ENCODE measurements at places on chromosomes 11 and 22.

DNA sequence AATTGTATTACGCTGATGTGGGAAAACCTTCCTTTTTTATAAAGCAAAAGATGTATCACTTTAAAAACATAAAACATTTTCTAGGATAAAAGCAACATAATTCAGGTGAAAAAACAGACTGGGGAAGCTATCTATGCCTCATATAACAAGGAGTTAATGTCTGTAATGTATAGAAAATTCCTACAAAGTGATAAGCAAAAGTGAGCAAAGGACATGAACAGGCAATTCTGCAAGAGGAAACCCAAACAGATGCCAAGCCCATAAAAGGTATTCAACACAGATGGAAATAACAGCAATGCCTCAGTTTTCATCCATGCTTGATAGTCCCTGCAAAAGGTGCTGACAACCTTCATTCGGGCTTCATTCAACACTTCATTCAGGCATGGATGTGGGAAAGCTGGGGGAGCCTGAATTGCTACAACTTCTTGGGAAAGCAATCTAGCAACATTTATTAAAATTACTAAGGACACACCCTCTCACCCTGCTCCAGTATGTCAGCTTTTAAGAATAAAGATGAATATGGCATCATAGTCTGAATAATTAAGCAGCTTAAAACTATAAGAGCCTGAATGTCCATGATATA lies 39.3 kb downstream of the KCNQ1OT1 start:
- no peak for DNase-seq

DNA sequence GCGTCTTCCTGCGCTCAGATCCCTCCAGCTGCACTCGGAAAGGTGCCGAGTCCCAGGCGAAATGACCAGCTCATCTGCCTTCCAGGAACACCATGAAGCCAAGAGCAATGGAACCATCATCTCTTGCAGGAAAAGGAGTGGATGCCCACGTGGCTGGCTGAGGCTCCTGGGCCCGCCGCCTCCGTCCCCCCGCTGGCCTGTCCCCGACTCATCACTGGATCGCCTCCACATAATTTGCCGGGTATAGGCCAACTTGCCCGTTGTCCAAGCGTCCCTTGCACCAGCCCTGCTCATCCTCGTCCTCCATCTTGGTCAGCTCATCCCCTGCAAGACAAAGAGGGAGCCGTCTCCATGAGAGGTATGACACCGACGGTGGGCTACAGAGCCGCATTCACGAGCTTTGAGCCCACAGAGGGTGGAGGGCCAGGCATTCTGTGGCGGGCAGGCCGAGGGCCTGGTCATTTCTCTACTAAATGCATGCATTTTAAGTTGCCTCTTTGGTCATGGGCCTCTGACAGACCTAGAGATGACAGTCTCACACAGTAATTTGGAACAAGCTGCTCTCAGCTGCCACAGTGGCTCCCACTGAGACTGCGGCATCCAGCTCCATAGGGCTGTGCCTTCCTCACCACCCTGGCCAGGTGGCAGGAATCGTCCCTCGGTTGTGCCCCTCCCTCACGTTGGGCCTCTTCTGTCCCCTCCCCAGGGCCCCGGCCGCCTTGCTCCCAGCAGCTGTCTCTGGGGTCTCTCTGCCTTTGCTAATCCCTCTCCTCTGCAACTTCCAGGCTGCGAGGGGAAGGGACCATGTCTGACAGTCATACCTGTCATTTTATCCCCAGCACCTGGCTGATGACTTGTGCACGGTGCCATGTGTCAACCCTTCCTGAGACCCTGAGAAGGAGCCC lies 14.3 kb upstream of the ARFGAP3 start:
- DNase-seq, result no peak

- no peak for DNase-seq
Measured at GRCh38 chr11:102589047-102589459, 36.1 kb downstream of the MMP20 start.

DNA sequence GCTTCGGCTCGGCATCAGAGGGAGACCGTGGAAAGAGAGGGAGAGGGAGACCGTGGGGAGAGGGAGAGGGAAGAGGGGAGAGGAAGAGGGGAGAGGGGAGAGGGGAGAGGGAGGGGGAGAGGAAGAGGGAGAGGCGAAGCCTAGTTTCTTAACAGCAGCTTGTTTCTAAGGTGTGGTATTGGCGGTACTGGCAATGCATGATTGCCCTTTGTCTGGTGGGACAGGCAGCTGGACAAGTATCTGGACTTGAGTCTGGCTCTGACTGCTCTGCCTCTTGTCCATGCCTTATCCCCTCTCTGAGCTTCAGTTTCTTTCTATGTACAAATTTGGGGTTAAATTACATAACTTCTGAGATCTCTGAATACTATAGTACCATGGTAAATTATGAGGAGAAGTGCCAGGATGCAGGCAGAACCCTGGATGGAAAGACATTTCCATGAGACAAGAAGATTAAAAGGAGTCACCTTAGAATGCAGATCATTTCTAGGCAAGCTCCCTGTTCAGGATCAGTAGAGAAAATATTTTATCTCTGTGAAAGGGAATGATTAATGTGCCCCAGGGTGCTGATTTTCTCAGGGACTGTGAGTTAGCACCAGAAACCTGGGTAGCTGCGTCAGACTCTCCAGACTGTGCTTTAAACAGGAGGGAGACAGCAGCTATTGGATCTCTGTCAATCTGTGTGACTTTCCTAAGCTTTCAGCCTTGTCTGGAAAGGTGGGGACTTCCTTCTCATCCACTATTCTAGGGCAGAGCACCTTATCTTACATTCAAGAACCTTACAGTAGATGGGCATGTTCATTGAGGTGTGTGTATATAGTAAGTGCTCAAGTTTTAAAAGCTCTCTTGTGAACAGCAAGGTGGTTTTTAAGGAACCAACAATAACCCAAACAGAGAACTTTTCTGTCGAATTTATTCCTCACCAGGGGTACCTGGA lies 31.9 kb upstream of the CCDC90B start:
- DNase-seq, result no peak

- DNase-seq, result no peak
Measured at GRCh38 chr11:16301462-16301861, 54.9 kb downstream of the SOX6 start.

DNA sequence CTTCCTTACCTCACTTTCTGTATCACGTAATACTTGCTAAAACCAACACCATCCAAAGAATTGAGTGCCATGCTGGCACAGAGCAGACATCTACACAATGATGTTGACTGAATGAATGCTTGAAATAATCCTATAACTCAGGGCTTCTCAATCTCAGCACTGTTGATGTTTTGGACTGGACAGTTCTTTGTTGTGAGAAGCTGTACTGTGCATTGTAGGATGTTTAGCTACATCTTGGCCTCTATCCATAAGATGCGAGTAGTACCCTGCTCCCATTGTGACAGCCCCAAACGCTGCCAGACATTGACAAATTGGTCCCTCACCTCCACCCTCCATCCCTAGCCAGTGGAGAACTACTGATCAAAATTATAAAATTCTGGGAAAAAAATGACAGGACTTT lies 153.4 kb downstream of the NAV2 start:
- no peak for DNase-seq

DNA sequence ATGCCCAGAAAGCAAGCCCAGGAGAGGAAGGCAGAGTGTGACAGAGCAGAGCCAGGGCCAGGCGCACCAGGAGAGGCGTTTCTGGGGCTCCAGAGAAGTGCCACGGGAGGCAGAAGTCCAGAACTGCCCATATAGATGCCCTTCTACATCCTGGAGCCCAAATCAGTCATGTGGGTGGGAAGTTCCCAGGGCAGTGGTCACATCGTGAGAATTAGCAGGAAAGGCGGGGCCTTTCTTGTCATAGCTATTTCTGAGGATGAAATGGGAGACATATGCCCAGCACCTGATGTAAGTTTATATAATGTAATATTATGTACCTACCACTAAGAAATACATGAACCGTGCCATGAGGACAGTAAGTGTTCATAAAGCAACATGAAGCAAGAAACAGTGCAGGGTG lies 13.1 kb downstream of the ZDHHC24 start:
- DNase-seq, result no peak

DNA sequence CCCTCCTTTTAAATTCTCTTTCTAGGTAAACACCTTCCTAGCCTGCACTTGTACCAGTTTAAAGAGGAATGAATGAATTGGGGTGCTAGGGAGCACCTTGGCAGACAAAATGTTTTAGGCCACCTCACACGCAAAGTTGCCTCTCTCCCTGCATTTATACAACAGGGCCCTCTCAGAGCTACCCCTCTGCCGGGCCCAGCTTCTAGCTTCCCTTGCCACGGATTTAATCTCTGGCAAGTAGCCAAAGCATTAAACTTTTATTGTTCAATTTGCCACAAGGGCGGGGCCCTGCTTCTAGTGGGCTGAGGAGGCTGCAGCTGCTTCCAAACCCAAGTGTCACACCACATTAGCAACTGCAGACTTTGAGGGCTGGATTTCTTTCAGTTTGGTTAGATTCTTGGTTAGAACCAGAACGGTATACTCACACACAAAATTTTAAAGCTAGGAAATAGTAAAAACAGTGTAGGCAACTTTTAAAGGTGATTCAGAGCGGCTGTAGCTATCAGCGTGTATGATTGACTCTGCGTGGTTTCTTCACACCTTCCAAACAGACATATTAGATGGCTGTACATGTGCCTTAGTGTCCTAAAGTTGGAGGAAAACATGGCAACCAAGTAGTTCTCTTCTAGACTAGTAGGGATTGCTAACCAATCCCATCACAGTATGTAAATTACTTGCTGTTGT lies 6.5 kb downstream of the KREMEN1 start:
- no peak for DNase-seq

GRCh38 chr11:80346353-80347059 lies 905.7 kb upstream of the TENM4 start:
- no peak for DNase-seq

DNA sequence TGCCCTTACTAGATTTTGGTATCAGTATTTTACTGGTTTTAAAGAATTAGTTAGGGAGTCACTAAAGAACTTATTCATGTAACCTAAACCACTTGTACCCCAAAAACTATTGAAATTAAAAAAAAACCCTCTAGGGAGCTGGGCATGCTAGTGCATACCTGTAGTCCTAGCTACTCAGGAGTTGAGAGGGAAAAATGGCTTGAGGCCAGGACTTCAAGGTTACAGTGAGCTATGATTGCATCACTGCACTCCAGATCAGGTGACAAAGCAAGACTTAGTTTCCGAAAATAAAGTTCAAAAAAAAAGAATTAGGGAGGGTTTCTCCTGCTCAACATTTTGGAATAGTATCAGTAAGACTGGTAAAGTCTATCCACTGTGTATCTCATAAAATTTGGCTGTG lies 364.4 kb upstream of the LUZP2 start:
- DNase-seq, result no peak

GRCh38 chr22:26322179-26322905 lies 106.7 kb upstream of the ASPHD2 start:
- DNase-seq, result no peak

- DNase-seq, result no peak
Measured at GRCh38 chr22:22327723-22328122, 83.1 kb downstream of the VPREB1 start.
